Activated CD4-positive, alpha-beta T cell treated with anti-CD3 and anti-CD28 coated beads, Interleukin-10, Interleukin-2, amounts not matched to agents 100 ng/mL and 50 ng/mL, durations not matched to agents 16 hours and 8 hours (primary cell): ENCODE measurements at places on chromosomes 11 and 22.

DNA sequence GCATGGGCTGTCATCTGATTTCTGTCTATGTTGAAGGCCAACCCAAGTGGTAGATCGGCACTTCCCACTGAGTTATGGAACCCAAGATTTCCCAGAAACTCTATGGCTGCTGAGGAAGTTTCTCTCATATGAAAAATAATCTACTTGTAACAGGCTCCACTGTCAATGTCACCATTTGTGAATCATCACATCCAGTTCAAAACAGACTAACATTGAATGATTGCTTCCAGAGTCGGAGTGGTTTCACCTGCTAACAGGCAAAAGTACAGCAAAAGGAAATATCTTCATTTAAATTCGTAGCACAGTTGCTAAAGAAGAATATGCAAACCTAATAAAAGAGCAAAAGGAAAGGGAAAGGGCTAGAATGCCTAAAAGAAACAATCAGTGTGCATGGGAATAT is 12.8 kb downstream of the WT1 start:
- no peak for DNase-seq

DNA sequence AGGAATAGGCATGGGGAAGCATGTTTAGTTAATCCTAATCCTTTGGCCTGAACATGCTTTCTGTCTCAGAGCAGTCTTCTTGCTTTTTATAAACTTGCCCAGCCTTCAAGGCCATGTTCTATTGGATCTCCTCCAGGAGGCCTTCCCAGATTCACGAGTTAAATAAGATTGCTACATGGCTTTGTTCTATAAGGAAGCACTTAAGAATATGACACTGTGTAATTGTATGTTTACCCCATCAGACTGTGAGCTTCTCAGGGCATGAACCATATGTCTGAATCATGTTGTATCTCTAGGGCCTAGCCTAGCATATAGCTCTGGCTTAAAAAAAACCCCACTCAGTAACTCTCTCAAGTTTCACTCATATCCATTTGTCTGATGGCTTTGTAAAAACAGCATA is 26.4 kb upstream of the UCP3 start:
- DNase-seq = no peak

DNA sequence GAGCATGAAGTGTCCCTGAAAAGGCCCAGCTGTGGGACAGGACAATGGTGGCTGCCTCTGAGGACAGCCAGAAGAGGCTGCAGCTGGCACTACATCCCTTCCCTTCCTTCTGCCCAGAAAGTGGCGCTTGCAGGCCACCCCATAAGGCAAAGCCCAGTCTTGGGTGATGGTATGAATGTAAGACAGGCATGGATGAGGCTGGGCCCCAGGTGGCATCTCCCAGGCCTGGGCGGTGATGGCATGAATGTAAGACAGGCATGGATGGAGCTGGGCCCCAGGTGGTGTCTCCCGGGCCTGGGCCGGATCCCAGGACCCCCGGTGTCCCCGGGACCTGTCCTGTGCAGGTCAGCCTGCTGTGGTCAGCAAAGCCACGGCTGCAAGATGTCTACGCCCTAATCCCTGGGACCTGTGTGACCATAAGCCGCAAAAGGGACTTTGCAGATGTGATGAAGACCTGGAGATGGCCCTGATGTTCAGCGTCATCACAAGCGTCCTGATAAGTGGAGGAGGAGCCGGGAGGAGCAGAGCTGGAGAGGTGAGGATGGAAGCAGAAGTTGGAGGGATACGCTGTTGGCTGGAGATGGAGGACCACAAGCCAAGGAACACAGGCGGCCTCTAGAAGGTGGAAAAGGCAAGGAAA is 181.1 kb downstream of the CTTN start:
- no peak for DNase-seq

GRCh38 chr11:44899959-44900358 is 50.7 kb downstream of the TP53I11 start:
- peak; percentile 16 for DNase-seq

- DNase-seq = no peak
Observed at GRCh38 chr22:29208879-29209623, 3.4 kb downstream of the EMID1 start.

DNA sequence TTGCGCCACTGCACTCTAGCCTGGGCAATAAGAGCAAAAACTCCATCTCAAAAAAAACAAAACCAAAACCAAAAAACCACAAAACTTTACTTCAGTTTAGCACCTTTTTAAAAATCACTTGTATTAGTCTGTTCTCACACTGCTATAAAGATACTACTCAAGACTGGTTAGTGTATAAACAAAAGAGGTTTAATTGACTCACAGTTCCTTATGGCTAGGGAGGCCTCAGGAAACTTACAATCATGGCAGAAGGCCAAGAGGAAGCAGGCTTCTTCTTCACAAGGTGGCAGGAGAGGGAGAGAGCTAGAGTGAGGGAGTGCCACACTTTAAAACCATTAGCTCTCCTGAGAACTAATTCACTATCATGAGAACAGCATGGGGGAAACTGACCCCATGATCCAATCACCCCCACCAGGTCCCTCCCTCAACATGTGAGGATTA is 261.3 kb downstream of the TMEM135 start:
- DNase-seq = peak; percentile 8

DNA sequence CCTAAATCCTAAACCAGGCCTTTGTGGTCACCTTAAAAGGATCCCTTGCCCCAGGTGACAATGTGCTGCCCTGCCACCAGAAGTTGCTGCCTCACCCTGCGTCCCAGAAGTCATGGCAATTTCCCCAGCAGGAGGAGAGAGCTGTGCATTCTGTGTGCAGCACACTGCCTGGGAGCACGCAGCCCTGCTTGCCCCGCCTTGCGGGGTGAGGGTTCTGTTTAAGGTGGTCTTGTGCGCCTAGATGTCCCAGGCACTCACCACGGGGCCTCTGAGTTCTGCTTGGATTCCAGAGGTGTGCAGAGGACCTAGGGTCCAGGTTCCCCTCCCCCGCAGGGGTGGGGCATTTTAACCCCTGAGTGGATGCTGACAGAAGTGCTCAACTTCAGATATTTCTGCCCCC is 95.0 kb downstream of the GRAMD1B start:
- no peak for DNase-seq

- DNase-seq = no peak
Observed at GRCh38 chr11:23113887-23114216, 253.6 kb upstream of the CCDC179 start.

DNA sequence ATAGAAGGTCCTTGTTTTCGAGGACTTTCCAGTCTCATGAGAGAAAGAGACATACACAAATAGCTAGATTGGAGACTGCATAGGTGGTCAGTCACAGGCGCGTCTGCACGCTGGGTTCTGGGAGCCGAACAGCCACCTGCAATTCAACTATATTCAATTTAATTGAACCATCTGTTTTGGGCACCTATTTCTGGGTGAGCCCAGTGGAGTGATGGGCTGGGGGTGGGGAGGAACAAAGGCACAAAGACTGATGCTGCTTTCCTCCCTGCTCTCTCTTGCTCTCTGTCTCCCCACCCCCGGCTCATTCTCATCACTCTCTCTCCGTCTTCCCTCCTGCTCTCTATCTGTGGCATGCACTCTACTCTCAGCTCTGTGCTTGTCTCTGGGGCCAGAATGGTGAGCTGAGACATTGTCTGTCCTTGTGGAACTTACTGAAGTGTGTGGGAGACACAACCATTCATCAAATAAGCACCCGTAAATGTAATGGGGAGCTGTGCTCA is 48.1 kb upstream of the B3GAT1 start:
- DNase-seq = no peak

DNA sequence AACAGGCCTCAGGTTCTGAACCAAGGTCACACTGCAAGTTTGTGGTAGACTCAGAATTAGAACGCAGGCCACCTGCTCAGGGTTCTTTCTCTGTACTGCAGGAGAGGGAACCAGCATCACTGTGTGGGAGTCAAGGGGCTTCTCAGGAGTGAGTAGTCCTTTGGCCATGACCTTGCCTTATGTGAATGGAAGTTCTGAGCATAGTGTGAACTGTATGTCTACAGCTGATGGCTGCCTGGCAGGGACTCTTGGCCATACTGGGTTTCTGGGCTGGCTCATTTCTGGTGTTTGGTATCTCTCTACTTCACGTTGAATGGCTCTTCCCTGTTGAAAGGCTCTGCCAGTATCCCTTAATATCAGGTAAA is 40.1 kb upstream of the TUB start:
- DNase-seq = no peak

DNA sequence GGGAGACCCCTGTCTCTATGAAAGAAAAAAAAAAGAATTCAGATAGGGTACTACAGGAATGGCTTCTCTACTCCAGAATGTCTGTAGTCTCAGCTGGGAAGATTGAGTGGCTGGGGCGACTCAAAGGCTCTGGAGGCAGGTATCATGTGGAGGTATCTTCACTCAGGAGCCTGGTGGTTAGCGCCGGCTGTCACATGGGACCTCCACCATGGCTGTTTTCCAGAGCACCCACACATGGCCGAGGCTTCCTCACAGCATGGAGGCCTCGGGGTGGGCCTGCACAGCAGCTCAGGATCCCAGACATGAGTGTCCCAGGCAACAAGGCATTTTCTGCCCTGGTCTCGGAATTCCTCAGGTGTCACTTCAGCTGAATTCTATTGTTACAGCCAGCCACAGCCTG is 10.1 kb downstream of the RPS13 start:
- no peak for DNase-seq

DNA sequence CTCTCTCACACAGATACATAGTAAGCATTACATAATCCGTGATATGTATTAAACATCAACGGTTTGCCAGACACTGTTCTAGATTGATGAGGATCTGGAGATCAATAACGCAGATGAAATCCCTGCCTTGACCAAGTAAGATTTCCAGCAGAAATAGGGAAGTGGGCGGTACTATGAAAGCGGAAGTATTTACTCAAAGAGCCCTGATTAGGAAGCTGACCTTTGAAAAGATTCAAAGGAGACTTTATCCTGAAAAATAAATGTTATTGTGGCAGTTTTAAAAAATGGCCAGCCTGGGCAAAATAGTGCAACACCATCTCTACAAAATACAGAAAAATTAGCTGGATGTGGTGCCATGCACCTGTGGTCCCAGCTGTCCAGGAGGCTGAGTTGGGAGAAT is 26.8 kb downstream of the GAB2 start:
- no peak for DNase-seq

DNA sequence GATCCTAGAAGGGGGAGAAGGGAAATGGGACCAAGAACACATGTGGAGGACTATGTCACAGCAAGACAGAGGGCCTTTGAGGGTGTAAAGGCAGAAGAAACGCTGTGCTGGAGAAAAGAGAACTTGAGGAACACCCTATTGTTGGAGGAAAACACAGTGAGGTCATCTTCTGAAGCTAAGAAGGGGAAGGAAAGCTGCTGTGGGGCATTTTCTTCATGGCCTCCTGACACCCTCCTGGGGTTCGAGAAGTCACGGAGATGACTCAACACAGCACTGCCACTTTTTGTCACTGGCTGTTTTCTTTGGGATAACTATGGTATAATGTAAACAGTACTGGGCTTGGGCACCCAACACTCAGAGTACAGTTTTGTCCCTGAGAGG is 492.6 kb upstream of the CADM1 start:
- no peak for DNase-seq

GRCh38 chr22:44218071-44218470 is 37.3 kb downstream of the PARVG start:
- no peak for DNase-seq

GRCh38 chr11:63821411-63821810 is 8.2 kb downstream of the SPINDOC start:
- DNase-seq = no peak

GRCh38 chr11:17595526-17596309 is 48.7 kb downstream of the OTOG start:
- DNase-seq = no peak

DNA sequence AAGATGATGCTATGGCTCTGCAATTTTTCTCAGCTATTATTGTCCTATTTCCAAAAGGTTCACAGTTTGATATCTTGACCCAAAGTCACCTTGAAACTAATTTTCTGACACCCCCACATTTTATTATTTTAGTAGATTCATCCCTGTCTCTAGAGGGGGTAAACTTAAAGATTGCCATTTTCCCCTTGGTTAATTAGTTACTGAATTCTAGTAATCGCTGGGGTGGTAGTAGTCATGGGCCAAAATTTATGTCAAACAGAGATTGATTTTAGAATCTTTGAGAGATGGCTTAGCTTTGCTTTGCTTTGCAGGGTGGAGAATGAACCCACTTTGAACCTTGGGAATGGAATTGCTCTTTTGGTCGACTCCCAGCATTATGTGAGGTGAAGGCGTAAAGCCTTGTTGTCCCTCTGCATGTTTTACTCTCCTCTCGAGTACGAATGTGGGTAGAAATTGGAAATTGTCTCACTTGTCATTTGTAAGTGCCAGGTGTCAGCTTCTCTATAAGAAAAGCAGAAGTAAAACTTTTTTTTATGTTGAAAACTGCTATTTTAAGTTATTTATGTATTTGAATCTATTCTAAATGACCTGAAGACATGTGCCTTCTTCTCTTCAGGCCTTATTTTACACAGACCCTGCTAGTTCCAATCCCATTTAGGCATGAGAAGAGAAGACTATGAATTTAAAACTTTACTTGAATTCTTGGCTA is 42.4 kb upstream of the RCE1 start:
- no peak for DNase-seq
